Mucosa of descending colon (tissue), 3 donors: ENCODE measurements at places on chromosomes 6 and 20.

GRCh38 chr20:47019121-47019824 is 124.6 kb downstream of the EYA2 start:
- no peak for DNase-seq

GRCh38 chr6:40918040-40918651 is 120.9 kb downstream of the UNC5CL start:
- no peak for DNase-seq

GRCh38 chr20:8755340-8756118 is 313.4 kb upstream of the PLCB4 start:
- DNase-seq: no peak

- no peak for DNase-seq
Observed at GRCh38 chr6:135224037-135224647, 43.0 kb downstream of the MYB start.

- no peak for DNase-seq
Observed at GRCh38 chr6:33665957-33666356, 44.8 kb downstream of the ITPR3 start.

- DNase-seq: no peak
Observed at GRCh38 chr6:108795814-108796213, 52.4 kb upstream of the ARMC2 start.

DNA sequence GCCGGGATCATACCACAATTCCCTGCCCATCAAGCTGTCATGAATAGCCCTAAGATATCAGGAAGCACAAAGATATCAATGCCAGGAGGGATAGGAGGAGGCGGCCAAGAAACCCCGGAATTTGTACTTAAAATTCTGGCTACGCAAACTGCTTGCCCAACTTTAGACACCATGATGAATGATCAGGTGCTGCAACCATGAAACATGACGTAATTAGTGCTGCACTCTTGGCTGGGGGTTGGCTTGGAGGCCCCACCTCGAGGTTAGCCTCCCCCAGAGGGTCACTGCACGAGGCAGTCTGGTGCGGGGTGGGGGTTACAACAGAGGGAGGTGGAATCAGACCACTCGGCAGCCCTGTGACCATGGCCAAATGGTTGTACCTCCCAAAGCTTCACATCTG is 8.9 kb downstream of the SIRPA start:
- no peak for DNase-seq

- DNase-seq: no peak
Observed at GRCh38 chr20:38373898-38374297, 27.6 kb downstream of the LBP start.

- DNase-seq: no peak
Observed at GRCh38 chr20:32871627-32872160, 13.0 kb downstream of the EFCAB8 start.

DNA sequence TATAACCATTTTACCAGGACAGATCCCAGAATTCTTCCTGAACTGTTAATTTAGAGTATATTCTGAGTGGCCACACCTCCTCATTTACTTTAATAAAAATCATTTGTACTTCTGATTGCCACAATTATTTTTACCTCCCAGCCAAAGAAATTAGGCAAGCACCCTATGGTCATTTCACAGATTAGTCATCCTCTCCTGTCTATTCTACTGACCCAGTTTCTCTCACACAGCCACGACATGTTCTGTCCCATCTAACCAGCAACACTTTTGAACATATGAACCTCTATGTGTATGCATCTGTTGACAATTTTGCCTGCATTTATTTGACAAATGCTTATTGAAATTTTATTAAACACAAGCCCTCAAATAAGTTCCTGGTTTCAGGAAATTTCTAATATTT is 202.6 kb upstream of the STXBP5 start:
- DNase-seq: no peak

DNA sequence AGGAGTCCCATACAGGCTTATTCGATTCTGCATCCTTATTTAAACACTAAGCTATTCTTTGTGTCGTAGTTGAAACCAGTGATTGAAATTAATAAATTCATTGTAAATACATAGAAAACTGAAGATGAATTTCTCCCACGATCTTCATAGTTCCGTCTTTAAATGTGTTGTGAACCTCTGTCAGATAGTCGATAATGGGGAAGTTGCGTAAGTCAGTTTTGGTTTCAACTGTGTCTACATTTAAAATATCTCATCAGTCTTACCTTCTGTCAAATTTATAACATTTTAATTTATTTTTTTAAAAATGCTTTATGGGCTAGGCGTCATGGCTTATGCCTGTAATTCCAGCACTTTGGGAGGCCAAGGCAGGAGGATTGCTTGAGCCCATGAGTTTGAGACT is 12.7 kb downstream of the STX11 start:
- no peak for DNase-seq

DNA sequence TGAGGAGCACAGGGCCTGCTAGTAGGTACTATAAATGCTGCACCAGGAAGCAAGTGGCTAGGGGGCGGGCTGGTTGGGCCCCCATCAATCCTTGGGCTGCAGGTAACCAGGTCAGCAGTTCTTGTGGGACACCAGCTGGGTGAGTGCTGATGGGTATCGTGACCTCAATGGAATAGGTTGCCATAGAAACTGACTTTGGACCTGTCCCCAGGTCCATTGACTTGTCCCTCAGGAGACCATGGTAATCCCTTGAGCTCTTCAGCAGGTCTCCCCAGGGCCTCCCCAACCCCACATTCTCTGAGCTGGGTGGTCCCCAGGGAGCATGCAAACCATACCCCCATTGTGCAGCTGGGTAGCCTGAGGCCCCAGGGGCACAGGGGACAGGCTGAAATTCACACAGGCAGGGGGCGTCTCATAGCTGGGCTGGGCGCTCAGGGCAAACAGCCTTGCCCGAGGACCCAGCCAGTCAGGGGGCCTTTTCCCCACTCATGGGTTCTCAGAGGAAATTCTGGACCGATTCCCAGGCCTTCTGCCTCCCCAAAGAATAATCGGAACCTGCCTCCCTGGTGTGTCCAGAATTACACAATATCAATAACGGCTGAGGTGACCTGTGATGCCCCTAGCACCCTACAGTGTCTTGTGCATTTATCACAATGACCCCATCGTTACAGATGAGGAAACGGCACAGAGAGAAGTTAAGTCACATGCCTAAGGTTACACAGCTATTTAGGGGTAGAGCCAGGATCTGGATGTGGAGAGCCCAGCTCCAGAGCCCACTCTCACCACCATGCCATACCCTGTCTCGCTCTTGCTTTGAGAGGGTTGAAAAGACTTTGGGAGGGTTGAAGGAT is 35.9 kb downstream of the SRC start:
- DNase-seq: no peak

DNA sequence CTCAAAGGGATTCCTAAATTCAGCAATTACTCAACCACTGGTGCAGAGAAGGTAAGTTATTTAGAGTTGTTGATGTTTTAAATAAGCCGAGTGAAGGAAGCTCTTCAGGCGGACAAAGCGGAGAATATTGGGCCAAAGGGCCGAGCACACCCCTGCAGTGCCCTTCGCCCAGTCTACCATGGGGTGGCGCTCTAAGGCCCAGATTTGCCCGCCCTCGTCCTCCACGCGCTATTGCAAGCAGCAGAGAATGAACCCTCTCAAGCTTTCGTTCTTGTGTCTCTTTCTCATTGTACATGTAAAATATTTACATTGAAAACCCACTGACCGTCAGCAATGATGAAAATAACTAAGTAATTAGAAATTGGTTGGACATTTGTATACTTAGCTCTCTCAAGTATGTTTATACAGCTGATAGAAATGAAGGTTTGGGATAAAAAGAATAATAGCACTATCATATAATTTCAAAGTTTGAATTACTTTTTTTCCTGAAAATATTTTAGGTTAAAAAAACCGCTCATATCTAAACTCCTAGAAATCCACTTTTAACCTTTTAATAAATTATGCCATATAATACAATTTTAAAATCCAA is 195.0 kb upstream of the CEP162 start:
- peak; percentile 11 for DNase-seq

GRCh38 chr6:170165085-170165470 is 125.8 kb downstream of the DLL1 start:
- DNase-seq: no peak

DNA sequence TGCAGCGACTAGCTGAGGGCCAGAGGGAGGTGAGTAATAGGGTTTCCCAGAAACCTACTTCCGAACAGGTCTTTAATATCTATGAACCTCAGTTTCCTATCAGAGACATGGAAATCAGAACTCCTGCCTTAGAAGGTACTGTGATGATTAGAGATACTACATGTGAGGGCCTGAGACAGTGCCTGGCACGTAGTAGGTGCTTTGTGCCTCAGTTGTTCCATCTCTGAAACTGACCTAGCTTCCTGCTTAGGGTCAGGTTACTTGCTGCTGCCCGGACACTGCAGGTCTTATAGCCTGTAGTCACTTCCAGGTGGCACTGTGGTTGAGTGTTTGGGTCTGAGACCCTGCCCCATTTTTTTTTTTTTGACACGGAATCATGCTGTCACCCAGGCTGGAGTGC is 20.9 kb downstream of the RAB44 start:
- no peak for DNase-seq

DNA sequence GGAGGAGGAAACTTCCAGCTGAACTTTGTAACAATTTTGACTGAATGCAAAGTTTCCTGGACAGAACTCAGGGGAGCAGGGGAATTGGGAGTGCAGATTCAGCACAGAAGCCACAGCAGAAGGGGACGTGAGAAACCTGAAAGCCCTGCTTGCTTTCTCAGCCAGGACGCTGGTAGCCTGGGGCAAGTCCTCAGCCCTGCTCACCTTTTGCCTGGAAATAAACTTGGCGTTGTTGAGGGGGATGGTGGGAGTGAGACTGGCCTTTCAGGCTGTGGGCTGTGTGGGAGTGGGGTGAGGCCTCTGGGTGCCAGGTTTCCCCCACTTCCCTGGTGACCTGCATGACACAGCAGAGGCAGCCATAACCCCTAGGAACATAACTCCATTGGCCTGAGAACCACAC is 238.1 kb upstream of the HS3ST5 start:
- no peak for DNase-seq

- no peak for DNase-seq
Observed at GRCh38 chr20:46120136-46120535, 2.0 kb downstream of the CD40 start.

DNA sequence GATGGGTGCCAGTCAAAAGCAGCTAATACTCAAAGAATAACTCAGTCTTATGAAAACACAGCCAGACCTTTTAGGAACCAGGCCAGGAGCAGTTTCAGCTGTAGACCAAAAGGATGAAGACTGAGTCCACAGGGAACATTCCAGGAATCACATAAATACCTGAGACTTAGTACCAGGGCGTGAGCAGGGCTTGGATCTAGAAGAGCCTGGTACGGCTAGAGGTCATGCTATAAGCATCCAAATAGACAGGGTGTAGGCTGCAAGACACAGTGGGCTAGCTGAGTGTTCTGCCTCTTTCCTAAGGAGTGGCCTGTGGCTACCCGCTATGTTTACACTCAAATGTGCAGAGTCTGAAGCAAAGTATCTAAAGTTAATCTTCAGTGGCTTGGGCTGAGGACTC is 29.5 kb upstream of the LRRC1 start:
- no peak for DNase-seq

DNA sequence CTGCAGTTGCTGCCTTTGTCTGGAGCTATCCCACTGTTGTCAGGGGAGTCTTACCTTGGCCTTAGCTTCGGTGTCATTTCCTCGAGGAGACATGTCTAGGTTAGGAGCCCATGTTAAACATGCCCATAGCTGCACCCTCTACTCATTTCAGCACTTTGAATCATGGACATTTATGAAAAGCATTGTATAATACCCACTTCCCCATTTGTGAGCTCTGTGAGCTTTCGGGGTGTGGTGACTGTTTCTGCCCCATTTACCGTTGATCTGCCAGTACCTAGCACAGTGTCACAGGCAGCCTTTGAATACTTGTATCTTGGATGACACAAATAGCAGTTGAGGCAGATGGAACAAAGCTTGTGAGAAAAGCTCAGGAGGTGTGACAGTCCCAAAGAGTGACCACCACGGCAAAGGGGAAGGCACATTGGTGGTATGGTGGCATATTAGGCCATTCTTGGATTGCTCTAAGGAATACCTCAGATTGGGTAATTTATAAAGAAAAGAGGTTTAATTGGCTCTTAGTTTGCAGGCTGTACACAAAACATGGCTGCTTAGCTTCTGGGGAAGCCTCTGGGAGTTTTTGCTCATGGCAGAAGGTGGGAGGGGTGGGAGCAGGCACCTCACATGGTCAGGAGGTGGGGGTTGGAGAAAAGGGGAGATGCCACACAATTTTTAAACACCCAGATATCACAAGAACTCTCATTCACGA is 42.0 kb downstream of the JARID2 start:
- DNase-seq: no peak

- DNase-seq: no peak
Observed at GRCh38 chr20:24703284-24703610, 233.8 kb downstream of the SYNDIG1 start.

- no peak for DNase-seq
Observed at GRCh38 chr6:145813285-145814034, 1.1 kb downstream of the FBXO30 start.

DNA sequence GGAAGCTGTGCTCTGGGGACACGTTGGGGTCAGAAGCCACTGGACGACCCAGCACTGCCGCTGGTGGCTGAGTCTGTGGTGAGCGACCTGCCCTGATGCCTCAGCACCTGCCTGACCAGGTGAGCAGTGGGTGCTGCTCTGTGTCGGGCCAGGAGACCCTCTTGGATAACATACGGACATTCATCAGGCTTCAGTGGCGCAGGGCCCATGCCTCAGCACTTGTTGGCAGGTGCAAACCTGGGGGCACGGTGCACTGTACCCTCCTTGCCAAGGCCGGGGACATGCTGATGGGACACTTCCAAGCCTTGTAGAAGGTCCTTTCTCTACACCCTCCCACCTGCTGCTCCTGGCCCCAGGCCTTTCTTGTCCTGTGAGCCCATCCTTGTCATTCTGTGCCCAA is 34.1 kb downstream of the MYT1 start:
- DNase-seq: no peak

DNA sequence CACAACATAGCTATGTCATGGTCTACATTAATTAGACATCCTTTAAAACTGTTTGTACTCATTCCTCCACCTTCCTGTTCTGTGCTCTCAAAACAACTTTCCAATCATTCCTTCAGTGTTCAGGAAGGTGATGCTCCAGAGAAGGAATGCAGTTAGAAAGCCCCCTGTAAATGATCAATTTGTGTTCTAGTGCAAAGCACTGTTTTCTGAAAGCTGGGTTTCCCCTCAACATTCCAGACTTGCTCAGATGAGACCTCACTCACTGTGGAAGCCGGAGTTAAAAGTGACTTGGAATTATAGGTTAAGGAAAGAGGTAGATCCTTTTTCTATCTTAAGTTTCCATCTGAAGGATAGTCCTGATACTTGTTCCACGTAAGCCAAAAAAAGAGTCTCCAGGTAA is 95.9 kb downstream of the BMP2 start:
- no peak for DNase-seq

DNA sequence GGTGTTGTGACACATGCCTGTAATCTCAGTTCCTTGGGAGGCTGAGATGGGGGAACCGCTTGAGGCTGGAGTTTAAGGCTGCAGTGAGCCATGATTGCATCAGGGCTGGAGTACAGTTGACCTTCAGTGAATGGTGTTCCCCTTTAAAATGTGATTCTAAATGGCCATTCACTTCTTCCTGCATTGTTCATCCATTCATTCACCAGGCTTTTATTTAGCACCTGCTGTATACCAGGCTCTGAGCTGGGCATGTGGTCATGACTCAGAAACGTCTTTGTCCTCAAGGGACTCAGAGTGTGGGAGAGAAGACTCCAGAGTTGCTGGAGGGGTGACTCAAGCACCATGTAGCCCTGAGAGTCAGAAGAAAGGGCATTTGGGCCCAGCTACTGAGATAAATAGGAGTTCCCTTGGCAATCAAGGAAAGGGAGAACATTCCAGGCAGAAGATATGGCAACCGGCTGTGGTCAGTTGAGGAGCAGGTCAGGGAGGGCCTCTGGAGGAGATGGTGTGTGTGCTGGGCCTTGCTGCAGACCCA is 101.1 kb downstream of the DLGAP4 start:
- DNase-seq: no peak

- no peak for DNase-seq
Observed at GRCh38 chr6:166325383-166326042, 16.8 kb downstream of the SFT2D1 start.
